Left forelimb (tissue), 1 donor: ENCODE measurements at places on chromosomes 7 and 10.

GRCh38 chr7:65983965-65984658 lies 2.1 kb upstream of the GUSB start:
- DNase-seq = no peak

- DNase-seq = no peak
Observed at GRCh38 chr10:101712997-101713396, 18.0 kb upstream of the FBXW4 start.

- DNase-seq = no peak
Observed at GRCh38 chr10:76784076-76784475, 853.5 kb downstream of the KCNMA1 start.

DNA sequence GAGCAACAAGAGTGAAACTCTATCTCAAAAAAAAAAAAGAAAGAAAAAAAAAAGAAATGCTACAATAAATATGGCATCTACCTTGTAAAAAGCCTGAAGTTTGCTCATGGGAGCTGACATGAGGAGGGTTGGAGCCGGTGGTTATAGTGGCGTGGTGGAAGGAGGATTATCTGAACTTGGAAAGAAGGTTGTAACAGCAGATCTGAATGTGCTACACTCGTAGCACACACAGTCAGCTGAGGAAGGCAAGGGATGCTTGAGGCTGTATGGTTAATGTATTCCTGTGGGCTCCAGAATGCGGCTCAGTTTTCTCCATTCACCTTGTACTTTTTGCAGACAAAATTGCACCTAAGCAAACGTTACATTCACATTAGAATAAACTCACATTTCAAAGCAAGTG lies 390.3 kb upstream of the GALNT17 start:
- DNase-seq = no peak

GRCh38 chr7:150417863-150418262 lies 32.6 kb upstream of the GIMAP8 start:
- no peak for DNase-seq

DNA sequence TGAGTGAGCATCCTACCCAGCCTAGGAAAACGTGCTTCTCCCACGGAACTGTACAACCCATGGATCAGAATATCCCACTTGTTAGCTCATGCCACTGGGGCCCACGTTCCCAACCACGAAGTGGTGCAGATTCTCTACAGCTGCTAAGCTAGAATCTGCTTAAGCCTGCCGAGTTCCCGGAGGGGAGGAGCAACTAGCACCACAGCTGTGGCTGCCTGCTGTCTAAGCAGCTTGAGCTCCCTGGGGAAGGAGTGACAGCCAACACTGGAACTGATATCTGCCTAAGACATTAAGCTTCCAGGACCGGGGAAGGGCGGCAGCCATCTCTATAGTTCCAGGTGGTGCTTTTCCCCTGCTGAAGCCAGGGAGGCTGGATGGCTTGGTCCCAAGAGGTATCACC lies 334.7 kb upstream of the CHRM2 start:
- no peak for DNase-seq

- DNase-seq = no peak
Observed at GRCh38 chr7:54166419-54166818, 375.8 kb upstream of the VSTM2A start.

DNA sequence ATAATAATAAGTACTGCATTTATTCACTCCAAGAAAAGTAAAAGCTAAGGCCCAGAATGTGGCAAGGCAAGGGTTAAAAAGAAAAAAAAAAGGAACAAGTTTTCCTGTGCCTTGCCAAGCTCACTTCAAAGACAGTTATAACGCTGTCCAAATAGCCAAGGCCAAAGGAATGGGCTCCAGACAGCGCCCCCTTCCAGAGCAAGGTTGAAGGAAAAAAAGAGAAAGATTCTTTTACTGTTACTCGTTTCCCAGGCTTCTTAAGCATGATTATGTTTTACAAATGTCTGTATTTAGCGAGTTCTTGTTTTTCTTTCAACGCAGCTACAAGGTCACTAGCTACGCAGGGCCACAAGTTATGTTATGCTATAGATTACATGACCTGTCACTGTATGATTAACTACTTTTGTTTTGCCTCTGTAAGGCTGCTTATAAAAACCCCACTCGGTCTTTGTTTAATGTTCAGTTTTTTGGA lies 9.1 kb upstream of the EIF4H start:
- no peak for DNase-seq

- DNase-seq = peak; percentile 30
Observed at GRCh38 chr7:157474685-157475084, 137.9 kb downstream of the DNAJB6 start.

DNA sequence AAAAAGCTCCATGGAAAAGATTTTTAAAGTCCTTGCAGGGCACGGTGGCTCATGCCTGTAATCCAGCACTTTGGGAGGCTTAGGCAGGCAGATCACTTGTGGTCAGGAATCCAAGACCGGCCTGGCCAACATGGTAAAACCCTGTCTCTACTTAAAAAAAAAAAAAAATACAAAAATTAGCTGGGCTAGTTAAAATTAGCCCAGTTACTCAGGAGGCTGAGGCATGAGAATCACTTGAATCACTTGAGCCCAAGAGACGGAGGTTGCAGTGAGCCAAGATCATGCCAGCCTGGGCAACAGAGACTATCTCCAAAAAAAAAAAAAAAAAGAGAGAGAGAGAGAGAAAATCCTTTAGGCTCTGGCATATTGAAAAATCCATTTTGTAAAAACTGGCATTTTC lies 61.9 kb downstream of the CCDC6 start:
- no peak for DNase-seq

- no peak for DNase-seq
Observed at GRCh38 chr10:1368842-1369171, 312.6 kb downstream of the WDR37 start.

GRCh38 chr7:140298213-140298612 lies 100.1 kb downstream of the SLC37A3 start:
- no peak for DNase-seq

GRCh38 chr10:101330631-101331225 lies 23.2 kb upstream of the BTRC start:
- DNase-seq = no peak

GRCh38 chr7:129948877-129949291 lies 3.9 kb downstream of the UBE2H start:
- peak; percentile 89 for DNase-seq

GRCh38 chr7:44727158-44727936 lies 21.3 kb upstream of the ZMIZ2 start:
- no peak for DNase-seq

- DNase-seq = no peak
Observed at GRCh38 chr10:19483421-19483820, 332.8 kb upstream of the PLXDC2 start.

DNA sequence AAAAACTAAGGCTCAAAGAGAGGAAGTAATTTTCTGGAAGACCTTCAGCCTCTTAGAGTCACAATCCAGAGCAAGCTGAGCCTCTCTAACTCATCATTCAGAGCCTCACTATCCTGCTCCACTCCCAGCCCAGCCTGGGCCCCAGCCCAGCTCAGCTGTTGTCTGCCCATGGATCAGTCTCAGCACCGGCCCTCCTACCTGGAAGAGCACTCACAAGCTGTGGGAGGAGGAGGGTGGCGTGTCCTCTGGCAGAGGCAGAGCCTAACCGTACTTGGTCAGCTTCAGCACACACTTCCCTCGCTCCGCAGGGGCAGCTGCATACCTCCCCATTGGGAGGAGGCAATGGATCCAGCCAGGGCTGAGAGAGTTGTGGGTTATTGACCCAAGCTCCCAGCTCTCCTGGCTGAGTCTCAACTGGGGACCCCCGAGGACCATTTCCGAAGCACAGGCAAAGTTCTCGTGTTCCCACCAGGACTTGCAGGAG lies 66.7 kb upstream of the GPR26 start:
- no peak for DNase-seq

DNA sequence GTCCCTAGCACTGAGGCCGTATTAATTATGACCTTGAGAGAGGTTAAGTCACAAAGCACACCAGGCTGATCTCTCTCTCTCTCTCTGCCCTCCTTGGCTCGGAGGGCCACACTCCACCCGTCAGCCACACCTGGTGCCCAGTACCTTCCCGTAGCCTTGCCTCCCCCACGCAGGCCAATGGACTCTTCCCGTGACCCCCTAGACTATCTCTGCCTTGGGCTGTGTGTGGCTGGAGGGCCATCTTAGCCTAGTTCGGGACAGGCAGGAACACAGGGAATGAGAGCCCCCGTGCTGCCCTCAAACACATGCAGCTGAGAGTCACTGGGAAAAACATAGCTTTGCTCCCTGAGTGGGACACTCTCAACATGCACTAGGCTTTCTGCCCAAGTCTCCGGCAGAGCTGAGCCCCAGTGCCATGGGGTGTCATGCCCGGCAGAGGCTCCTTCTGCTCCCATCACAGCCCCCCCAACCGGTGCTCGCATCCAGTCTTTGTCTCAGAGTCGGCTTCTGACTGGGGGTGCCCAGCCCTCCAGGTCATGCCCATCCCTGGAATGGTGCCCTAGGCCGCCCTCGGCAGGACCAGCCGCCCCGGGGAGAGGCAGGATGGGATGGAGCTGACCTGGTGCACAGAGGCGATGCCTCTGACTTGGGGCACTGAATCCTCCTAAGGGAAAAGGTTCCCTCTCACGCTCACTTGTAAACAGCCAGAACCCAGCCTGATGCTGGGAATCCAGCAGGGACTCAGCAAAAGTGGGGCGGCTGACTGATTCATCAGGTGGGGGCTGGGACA lies 63.0 kb downstream of the TCERG1L start:
- no peak for DNase-seq

- DNase-seq = no peak
Observed at GRCh38 chr7:108165723-108166122, 35.6 kb upstream of the LAMB4 start.

- no peak for DNase-seq
Observed at GRCh38 chr7:138610671-138611170, 90.4 kb downstream of the SVOPL start.

DNA sequence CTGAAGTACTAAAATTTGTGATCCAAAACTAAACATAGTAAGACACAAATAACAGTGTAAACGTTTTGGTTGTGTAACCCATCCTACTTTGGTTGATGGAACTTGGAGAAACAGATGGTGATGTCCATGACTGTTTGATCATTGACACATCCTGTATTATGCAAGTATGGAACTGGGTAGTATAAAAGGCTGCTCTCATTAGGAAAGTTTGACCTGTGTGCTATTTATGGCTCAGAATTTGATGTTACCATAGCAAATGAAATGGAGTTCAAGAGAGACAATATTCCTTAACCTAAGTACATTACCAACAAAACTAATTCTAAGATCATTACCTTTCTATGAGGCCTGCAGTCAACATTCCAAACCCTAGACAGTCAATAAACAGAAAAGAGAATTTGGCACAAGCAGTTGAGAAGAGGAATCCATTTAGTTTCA lies 39.9 kb downstream of the DKK1 start:
- no peak for DNase-seq

DNA sequence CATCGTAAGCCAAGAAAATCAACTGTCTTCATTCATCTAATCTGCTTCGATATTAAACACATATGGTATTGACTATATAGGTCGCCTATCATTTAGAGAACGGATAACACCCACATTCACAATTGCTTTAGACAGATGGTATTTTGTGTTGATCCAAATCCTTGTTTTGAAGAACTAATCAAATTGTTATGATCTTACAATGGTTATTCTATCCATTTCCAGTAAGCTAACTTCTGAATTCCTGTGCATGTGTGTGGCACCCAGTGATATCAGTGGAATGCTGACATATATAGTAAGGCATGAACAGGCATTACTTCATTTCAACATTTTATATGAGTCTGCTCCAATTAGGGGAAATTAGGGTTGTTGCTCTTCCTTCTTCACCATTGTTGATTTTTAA lies 98.8 kb downstream of the SEMA3E start:
- DNase-seq = no peak

DNA sequence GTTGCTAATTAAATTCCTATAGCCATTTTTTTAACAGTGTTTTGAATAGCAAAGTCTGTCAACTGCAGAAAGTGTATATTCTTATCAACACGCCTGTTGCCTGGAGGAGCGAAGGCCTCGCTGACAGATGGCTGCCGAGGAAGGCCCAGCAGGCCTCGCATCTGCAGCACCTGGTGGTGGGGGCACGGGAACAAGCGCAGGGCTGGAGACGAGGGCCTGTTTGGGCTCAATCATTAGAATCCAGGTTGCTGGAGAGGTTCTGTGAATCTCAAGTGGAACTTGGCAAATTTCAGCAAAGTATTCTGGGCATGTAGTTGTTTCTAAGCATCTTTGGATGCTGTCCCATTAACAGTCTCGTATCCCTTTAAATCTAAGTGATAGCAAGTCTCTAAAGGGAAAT lies 66.1 kb upstream of the FAM204A start:
- DNase-seq = no peak

- no peak for DNase-seq
Observed at GRCh38 chr10:5891009-5891408, 966 bp downstream of the FBH1 start.

DNA sequence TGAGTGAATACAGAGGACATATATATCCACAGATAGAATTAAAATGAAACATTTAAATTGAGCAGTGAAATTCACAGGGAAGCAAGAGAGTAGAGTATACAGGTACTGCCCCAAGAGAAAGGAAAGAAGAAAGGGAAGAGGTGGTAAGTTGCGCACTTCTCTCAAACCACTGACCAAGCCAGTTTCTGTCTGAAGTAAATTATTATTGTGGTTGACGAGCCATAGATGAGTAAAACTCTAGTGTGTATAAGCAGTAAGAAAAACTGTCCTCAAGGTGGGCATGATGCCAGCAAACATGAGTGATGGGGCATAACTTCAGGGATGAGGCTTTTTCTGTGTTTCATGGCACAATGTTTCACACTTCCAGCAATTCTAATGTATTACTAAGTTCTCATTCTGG lies 4.4 kb upstream of the BET1 start:
- no peak for DNase-seq

GRCh38 chr10:32846974-32847373 lies 111.1 kb downstream of the ITGB1 start:
- no peak for DNase-seq

- DNase-seq = no peak
Observed at GRCh38 chr10:119595134-119595675, 1.6 kb downstream of the TIAL1 start.

DNA sequence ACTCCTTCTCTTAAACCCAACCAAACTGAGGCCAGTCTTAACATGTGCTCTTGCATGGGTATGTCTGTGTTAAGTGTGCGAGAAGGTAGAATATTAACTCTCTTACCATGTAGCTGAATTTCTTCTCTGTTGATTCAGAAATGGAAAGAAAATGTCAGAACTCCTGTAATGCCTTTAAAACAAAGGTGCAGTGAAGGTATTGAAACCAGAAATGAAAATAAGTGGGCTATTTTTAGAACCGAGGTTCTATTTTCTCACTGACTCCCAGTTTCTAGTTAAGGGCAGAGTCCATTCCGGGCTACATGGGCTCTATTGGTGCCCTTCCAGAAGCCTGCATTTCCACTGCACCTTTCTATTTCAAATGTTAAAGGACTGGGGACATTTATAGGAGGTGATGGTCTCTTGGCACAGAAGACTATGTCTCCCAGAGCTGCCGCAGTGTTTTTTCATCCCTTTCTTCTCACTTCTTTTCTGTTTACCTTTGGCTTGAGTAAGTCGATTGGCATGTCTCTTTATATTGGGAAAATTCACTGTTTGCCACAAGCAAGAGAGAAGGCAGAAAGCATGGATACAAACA lies 174.9 kb downstream of the LRMDA start:
- no peak for DNase-seq

GRCh38 chr10:62443866-62444265 lies 69.7 kb downstream of the ZNF365 start:
- no peak for DNase-seq
